ENCODE measurements at places on chromosomes 16 and 17.

- peak; percentile 98 for DNase-seq
These were observed 17.8 kb upstream of the TMEM219 start for GRCh38 chr16:29943846-29944799.

DNA sequence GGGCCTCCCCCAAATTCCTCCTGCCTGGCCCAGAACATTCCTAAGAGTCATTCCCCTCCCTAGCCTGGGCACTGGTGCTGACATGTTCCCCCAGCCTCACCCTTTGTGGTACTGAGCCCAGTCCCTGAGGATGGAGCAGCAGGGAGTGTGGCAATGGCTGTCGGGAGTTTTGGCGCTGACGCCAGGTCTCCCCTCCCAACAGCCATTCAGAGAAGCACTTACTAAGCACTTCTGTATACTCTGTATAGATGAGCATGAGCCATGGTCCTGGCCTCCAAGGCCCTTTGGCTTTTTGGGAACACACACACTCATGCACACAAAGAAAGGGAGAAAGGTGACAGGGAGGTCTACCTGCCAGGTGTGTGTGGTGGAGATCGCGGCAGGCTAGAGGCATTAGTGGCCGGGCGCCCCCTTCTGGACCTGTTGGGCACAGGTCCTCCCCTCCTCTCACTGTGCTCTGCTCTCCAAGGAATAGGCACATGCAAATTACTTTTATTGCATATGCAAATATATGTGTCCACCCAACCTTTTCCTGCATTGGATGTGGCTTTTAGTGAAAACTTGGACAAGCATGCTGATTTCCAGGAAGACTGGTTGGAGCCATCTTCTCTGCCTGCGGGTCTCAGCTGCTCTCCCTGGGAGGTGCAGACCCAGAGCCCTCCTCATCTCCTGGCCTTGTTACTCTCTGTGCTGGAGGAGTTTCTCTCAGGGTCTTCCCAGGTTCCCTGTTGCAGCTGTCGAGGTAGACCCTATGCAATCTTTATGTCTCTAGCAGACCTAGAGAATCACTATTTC, 17.4 kb upstream of the C17orf107 start:
- DNase-seq = peak; percentile 16

GRCh38 chr16:68287276-68288251, 23.2 kb downstream of the SLC7A6OS start:
- DNase-seq = peak; percentile 85

DNA sequence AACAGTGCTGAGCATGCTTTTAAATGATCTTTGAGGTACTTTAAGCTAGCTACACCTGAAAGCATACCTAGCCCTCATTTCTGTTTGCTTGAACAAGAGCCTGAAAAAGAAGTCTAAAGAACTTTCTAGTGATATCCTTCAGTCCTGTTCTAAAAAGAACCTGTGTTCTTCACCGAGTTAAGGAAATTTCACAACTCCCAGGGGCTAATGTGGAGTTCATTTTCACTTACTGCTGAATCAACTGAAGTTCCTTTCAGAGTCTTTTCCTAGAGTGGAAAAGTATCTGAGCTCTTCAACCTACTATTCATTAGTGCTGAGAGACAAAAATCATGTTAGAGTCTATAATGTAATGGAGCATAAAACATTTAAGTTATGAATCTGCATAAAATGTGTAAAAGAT, 66.9 kb downstream of the CHD9 start:
- DNase-seq = no peak

GRCh38 chr16:27228621-27229501, 25.5 kb downstream of the KDM8 start:
- no peak for DNase-seq

DNA sequence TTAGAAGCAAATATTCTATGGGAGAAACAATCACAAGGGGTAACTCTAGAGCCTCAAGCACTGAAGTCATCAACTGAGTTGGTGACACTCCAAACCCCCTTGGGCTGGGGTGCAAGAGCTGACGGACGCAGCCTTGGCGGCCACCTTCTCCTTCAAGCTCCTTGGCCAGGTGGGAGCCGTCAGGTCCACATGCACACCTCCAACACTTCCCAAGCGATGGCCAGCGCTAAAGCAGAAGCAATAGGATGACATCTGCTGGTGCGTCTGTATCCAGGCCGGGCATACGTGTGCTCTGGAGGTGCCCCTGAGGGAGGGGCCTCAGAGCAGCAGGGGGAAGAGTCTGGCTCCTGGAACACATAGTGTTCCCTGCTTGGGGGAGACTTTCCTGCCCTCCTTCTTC, 12.2 kb upstream of the FOXJ1 start:
- no peak for DNase-seq

DNA sequence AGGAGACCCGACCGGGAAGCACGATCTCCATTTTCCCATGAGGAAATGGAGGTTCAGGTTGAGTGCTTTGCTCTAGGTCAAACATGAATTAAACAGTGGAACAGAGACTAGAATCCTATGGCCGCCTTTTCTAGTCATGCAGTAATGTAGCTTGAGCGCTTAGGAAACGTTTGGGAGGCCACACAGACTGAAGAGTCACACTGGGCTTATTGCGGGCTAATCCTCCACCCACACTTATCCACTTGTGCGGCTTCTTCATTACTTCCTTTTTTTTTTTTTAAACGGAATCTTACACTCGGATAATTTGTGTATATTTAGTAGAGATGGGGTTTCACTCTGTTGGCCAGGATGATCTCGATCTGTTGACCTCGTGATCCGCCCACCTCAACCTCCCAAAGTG, 26.0 kb downstream of the CACNG3 start:
- DNase-seq = no peak

- DNase-seq = peak; percentile 45
These were observed 72.2 kb downstream of the ZNF778 start for GRCh38 chr16:89289428-89290395.

DNA sequence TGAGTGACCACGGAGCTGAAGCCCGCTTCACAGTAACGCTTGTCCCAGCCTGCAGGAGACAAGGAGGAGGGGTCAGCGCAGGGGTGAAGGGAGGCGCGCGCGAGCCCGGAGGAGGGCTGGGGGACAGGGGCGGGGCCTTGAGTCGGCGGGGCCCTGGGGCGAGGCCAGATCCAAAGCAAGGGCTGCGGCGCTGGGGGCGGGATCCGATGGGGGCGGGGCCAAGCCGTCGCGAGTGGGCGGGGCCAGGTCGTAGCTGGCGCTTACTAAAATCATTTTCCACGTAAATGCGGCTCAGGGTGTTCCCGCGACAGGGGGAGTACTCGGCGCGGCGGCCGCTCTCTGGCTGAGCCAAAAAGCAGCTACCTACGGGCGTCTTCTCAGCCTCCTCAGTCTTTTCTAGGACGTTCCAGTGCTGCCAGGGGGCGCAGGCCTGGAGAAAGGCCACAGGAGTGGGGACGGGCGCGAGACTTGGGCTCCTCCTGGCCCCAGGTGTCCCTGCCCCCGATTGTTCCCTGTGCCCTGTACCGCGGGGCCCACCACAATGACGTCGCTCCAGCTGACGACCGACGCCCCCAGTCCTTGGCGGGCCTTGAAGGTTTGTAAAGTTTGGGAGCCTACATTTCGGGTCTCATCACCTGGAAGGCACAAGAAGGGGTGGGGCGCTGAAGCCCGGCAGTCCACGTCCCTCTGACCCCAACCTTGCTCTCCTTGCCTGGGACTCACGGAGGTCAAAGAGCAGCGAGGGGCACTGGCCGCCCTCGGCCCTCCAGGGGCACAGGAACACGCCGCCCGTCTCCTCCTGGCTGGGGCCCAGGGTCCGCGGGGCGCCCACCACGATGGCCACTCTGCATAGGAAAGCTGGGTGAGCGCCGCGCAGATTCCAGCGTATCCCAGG, 3.9 kb downstream of the ITGA2B start:
- peak; percentile 49 for DNase-seq

- no peak for DNase-seq
These were observed 34.8 kb downstream of the TIMM22 start for GRCh38 chr17:1031711-1032110.

DNA sequence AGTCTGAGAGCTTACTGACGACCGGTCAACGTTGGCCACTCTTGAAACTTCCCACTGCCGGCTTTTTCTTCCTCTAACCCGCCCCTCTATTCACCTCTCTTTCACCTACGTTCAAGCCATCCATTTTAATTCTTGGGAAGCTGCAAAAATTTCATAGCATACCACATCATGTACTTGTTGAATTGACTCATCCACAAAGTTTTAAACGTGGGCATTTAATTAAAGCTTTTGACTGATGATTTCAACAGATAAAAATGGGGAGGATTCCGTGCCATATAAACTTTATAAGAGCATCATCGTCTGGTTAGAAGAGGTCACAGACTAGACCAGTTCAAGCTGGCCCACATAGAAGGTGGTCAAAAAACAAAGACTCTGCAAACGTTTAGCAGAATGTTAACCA, 22.5 kb downstream of the VPS53 start:
- peak; percentile 90 for DNase-seq

DNA sequence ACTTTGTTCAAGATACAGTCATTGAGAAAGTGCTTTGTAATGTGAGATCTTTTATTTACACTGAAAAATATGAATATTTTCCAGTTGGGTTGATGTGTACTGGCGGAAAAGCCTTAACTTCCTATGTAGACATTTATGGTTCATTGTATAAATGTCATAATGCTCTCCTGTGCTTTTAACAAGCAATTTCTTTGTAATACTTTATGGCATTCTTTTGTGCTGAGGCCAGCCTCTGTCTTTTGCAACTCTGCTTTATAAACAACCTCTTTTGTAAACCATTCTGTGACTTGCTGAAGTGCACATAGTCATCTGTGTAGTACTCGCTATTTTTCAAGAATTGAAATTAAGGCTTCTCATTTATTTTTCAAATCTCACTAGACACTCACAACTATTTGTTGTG, 291.2 kb downstream of the CDH11 start:
- DNase-seq = no peak

- DNase-seq = no peak
These were observed 22.1 kb downstream of the TMC7 start for GRCh38 chr16:19005561-19006445.

GRCh38 chr17:65191811-65192740, 54.9 kb downstream of the RGS9 start:
- peak; percentile 71 for DNase-seq

- no peak for DNase-seq
These were observed 3.8 kb downstream of the COTL1 start for GRCh38 chr16:84614073-84614459.

DNA sequence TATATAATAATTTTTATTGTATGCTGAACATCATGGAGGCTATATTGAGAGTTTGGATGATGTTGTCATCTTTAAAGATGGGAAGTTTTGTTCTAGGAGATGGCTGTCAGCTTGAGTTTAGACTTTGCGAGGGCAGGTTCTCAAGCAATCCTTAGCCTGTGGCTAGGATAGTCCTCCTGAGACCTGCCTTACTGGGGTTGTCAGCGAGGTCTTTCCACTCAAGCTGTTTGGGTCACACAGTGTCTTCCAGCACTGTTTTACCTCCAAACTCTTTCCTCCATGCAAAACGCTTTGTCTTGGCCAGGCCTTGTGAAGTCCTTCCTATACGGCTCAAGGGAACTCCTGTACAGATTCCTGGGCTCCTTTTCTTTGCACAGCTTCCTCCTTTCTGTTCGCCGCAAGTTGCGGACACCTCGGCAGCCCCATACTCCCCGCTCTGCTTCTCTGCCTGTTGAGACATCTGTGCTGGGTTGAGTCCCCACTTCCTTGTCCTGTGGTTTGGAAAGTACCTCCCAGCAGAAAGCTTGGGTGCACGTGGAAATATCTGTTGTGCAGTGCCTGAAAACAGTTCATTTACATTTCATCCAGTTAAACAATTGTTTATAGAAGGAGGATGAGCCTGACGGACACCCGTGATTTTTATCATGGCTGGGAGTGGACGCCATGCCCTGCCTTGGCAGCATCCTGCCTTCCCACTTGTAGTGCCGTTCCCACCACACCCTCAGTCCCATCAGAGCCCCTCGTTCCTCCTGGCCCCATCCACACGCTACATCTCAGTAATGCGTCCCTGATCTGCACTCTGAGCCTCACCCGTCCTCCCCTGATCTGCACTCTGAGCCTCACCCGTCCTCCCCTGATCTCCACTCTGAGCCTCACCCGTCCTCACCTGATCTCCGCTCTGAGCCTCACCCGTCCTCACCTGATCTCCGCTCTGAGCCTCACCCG, 55.0 kb upstream of the CBFA2T3 start:
- no peak for DNase-seq

- peak; percentile 87 for DNase-seq
These were observed 37.2 kb upstream of the RGS9 start for GRCh38 chr17:65099941-65100315.

DNA sequence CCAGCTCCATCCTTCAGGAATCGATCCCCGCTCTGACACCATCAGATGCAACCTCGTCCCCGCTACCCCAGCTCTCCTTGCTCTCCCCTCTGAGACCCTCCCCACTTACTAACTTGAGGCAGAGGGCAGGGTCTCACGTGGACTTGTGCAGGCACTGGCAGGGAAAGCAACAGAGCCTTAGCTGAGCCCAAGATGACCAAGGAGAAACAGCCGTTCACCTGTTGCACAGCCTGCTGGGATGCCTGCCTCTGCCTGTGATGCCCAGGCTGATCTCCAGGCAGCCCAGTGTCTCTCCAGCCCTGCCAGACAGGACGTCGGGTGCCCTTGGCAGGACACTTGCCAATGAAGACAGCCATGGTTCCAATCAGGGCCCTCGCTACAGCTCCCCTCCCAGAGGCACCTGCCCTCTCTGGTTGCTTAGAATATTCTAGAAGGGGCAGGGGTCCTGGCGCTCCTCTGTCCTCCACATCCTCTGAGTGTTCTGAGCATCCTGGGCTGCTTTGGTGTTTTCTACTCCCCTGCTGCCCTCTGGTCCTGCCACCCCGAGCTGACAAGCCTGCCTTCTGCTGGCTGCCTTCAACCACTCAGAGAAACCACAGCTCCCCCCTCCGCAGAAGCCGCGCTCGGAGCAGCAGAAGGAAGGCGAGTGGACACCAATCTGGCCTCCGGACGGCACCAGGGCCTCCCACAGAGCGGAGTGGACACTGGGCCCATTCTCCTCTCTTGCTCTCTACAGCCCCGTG, 6.7 kb downstream of the CEP295NL start:
- DNase-seq = no peak

DNA sequence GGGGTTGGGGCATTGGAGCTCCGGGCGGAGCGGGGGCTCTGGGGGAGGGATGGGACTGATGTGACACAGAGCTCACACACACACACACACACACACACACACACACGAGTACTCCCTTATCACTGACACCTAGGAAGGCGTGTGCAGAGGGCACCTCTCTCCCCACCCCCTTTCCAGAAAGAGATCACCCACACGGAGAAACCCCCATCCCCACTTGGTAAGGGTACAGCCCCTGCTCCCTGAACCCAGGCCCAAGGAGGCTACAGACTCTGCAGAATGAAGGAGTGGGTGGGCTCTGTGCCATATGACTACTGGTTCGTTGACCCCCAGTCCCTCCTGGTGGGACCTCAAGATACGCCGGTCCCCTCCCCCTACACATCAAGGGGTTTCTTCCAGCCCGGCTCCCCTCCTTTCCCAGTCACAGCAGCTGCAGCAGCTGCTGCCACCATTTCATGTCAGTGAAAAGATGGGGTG, 8.7 kb upstream of the ARHGAP23 start:
- DNase-seq = no peak

Measured in NCI-H226 (cell line).